ENCODE measurements at places on chromosomes 7 and 10. TPM values are rescaled to one million over a fixed set of nuclear protein-coding genes. Genes with fewer than 3 reads are reported as not detected.

DNA sequence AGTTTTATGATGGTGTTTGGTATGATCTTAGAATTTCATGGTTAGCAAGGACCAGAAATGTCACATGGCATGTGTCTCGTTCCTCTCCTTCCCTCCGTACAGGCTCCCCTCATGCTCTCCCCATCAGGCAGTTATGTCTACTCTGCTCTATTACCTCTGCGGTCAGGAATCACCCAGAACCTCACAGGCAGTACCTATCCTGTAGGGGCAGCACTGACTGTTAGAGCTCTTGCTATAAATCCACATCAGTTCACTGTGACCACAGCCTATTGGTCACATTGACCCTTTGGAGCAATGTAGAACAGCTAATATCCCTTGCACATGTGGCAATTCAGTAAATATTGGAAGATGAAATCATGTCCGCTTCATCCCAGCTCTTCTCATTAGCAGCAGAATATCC lies 151.8 kb downstream of the WNT2 start:
- DNase-seq = no peak
- H3K4me1 ChIP-seq = no peaks in the 10 kb centered on the region
- peaks cover 5% of the 10 kb centered on the region for H3K36me3 ChIP-seq
- H3K4me3 ChIP-seq = no peak overlapping the region
- H3K27ac ChIP-seq = no peak overlapping the region

The TUBB8 gene
- total RNA-seq = not detected

GRCh38 chr7:140685407-140686087 lies 11.0 kb upstream of the NDUFB2 start:
- no peaks in the 10 kb centered on the region for H3K4me1 ChIP-seq
- no peak overlapping the region for H3K27ac ChIP-seq
- H3K27me3 ChIP-seq = no peaks in the 10 kb centered on the region

DNA sequence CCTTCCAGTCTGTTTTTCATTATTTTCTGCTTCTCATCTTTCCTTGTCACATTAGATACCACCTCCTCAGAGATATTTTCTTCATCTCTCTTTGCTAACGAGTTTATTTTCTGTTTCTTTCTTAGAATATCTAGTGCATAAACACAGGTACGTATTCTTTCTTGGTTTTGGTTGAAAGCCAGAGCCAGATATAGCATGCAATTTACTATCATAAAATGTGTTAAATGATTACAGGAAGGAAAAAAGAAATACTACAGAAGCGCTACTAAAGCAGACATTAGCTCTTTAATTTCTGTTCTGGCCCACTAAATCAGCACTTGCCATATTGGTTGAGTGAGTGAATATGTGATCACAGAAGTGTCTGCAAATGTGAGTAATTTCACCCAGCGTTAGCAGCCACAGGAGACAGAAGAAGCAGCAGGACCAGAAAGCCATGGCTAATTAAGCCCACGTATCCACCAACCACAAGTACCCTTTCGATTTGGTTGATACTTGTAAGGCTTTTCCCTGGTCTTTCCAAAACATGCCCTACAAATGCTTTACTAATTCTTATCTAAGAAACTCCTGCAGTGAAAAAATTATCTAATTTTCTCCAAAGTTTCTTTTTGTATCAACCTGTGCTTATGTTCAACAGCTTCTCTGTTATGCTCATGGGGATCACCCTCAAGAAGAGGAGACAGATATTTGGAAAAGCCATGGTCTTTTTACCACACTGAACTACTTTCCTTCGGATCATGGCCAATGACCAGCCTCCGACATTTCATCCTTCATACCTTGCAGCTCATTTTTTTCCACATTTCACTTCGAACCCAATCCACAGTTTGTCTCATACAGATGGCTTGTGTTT lies 23.1 kb upstream of the MACC1 start:
- H3K27me3 ChIP-seq = peaks cover 6% of the 10 kb centered on the region
- no peaks in the 10 kb centered on the region for H3K36me3 ChIP-seq
- H3K27ac ChIP-seq = no peak overlapping the region
- no peak overlapping the region for H3K4me3 ChIP-seq

- H3K36me3 ChIP-seq = no peaks in the 10 kb centered on the region
- H3K27me3 ChIP-seq = no peaks in the 10 kb centered on the region
- no peak for DNase-seq
- no peak overlapping the region for H3K4me3 ChIP-seq
- no peak overlapping the region for H3K27ac ChIP-seq
Measured at GRCh38 chr10:12279281-12279680, 70.1 kb upstream of the CAMK1D start.

DNA sequence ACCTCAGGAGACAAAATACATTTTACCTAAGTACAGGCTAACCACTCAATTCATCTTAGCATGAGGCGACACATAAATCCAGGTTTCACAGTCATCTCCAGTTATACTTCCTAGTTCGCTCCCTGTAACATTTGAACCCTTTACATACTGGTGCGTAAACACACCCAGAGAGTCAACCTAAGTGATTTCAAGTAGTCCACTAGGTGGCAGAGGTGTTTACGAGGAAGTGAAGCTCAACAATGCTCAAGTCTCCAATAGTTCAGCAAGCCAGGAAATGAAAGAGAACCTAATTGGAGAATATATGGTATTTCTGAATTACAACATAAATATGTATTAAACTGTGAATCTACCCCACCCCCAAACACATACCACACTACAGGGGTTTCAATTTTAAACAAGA lies 76.3 kb upstream of the ABCB5 start:
- DNase-seq = no peak
- H3K27me3 ChIP-seq = no peaks in the 10 kb centered on the region
- H3K36me3 ChIP-seq = no peaks in the 10 kb centered on the region
- no peak overlapping the region for H3K4me3 ChIP-seq

- no peaks in the 10 kb centered on the region for H3K36me3 ChIP-seq
- peak overlapping the region; percentile 15 for H3K4me3 ChIP-seq
- peak overlapping the region; percentile 69 for H3K27ac ChIP-seq
- H3K27me3 ChIP-seq = no peaks in the 10 kb centered on the region
- peaks cover 37% of the 10 kb centered on the region for H3K4me1 ChIP-seq
- DNase-seq = no peak
Measured at GRCh38 chr10:15197276-15197675, 28.8 kb upstream of the NMT2 start.

The UCN3 gene
- total RNA-seq = not detected

DNA sequence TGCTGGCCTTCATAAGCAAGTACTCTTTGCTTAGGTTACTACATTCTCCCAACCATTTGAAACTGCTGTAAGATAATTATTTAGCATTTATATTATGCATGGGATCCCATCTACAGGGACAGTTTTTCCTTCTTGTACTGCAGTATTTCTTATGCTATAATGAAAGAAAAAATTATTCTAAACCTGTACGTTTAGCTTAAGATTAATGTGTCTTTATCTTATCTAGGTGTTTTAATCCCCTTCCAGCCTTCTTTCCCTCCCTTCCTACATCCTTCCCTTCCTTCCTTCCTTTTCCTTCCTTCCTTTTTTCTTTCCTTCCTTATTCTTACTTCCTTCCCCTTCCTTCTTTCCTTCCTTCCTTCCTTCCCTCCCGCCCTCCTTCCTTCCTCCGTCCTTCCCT lies 778.3 kb downstream of the CNTNAP2 start:
- H3K4me3 ChIP-seq = no peak overlapping the region
- no peaks in the 10 kb centered on the region for H3K27me3 ChIP-seq
- H3K4me1 ChIP-seq = no peaks in the 10 kb centered on the region
- H3K36me3 ChIP-seq = no peaks in the 10 kb centered on the region

DNA sequence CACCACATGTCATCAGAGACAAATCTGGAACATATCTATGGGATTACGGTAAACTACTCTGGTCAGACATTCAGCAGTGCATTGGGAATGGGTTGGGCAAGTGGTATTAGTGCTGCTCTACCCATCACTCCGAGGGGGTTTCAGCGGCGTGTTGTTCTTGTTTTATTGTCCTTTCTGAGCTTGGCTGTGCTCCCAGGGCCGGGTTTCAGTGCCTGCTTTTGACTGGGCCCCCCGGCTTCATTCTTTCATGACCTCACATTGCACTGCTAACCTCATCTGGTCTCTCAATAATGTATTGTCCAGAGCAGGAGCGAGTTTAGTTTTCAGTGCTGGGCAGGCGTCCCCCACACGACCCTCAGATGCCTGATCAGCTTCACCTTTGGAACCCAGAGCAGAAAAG lies 364.6 kb downstream of the PAXIP1 start:
- H3K27ac ChIP-seq = no peak overlapping the region
- H3K4me3 ChIP-seq = no peak overlapping the region
- H3K4me1 ChIP-seq = no peaks in the 10 kb centered on the region
- DNase-seq = no peak
- no peaks in the 10 kb centered on the region for H3K27me3 ChIP-seq

DNA sequence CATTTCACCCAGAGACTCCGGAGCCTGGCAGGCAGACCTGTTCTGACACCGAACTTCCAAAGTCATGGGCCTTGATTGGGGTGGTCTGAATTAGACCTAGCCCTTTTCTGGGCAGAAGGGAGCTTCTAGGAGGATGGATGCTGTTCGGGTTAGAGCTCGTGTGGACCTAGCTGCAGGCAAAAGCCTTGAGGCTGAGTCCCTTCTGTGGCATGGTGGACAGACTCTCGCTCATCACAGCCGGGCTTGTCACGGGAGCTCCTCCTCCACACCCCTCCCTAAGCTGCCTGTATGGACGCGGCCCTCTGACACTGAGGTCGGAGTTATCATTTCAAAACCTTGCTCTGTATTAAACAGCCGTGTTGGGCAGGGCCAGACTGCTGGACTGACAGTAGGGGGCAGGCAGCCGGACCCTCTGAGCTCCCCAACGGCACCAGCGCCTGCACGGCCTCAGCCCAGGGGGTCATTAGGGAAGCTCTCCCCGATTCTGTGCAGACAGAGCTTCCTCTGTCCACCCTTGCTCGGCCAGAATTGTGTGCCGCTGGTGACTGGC lies 2.2 kb downstream of the IRF5 start:
- no peak overlapping the region for H3K27ac ChIP-seq
- no peaks in the 10 kb centered on the region for H3K36me3 ChIP-seq
- H3K4me1 ChIP-seq = peaks cover 39% of the 10 kb centered on the region
- peak overlapping the region; percentile 83 for H3K4me3 ChIP-seq

DNA sequence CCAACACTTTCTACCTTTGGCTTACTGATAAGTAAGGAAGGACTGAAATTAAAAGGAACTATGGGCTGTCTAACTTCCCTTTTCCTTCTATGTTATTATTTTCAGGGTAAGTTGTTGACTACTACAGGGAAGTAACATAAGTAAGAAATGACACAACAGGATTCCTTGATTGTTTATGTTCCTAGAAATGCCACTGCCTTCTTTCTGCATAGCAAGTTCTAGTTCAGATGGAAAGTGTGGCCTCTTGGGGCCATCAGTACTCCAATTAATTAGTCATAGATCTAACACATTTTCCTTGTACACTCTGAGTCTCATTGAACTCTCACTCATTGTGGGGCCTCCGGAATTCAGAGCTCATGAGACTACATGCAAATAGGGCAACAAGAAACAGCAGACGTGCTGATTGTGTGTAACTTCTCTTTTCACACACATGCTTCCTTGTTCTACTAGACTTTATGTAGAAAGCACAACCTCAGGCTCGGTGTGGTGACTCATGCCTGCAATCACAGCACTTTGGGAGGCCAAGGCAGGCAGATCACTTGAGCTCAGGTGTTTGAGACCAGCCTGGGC lies 35.3 kb upstream of the HIBADH start:
- peak; percentile 23 for DNase-seq
- H3K27me3 ChIP-seq = peaks cover 9% of the 10 kb centered on the region
- no peaks in the 10 kb centered on the region for H3K36me3 ChIP-seq
- H3K27ac ChIP-seq = no peak overlapping the region
- H3K4me1 ChIP-seq = no peaks in the 10 kb centered on the region
- no peak overlapping the region for H3K4me3 ChIP-seq

The OR2A12 gene
- not detected for total RNA-seq

The STEAP4 gene
- total RNA-seq = not detected

The NXPH1 gene
- not detected for total RNA-seq

- no peaks in the 10 kb centered on the region for H3K27me3 ChIP-seq
- H3K4me1 ChIP-seq = no peaks in the 10 kb centered on the region
- no peak for DNase-seq
- no peak overlapping the region for H3K27ac ChIP-seq
- H3K36me3 ChIP-seq = no peaks in the 10 kb centered on the region
Measured at GRCh38 chr7:20354610-20355528, 24.2 kb downstream of the ITGB8 start.

- H3K36me3 ChIP-seq = no peaks in the 10 kb centered on the region
- peaks cover 6% of the 10 kb centered on the region for H3K27me3 ChIP-seq
- no peak overlapping the region for H3K4me3 ChIP-seq
- peak; percentile 21 for DNase-seq
Measured at GRCh38 chr7:99308461-99309074, 17.1 kb upstream of the ARPC1A start.

DNA sequence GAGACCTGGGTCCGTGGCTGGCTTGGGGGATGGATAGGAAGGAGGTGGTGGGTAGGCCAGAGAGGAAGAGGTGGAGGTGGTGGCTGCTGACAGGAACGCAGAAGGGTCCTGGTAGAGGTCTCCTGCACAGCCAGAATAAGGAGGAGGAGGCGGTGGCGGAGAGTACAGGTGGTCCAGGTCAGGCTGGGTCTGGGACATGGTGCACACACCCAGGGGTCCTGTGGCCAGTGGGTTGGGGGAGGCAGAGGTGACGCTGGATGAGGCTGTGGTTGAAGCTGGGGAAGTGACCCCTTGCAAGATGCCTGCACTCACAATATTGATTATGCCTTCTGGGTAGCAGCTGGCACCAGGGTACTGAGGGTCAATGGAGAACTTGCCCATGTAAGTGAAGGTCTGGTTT lies 2.2 kb downstream of the EGR2 start:
- H3K36me3 ChIP-seq = peaks cover 49% of the 10 kb centered on the region
- DNase-seq = no peak
- peaks cover 57% of the 10 kb centered on the region for H3K4me1 ChIP-seq

- DNase-seq = no peak
- H3K4me1 ChIP-seq = no peaks in the 10 kb centered on the region
- H3K27me3 ChIP-seq = peaks cover 3% of the 10 kb centered on the region
- H3K36me3 ChIP-seq = no peaks in the 10 kb centered on the region
- H3K27ac ChIP-seq = no peak overlapping the region
- H3K4me3 ChIP-seq = no peak overlapping the region
Measured at GRCh38 chr7:121109145-121109544, 120.6 kb downstream of the CPED1 start.

The ATOH7 gene
- total RNA-seq = not detected

The CFAP46 gene
- total RNA-seq = not detected

The SAMD9L gene
- total RNA-seq = 19.1 TPM

The ASAH2 gene
- total RNA-seq = 3.3 TPM

The MBL2 gene
- total RNA-seq = not detected

DNA sequence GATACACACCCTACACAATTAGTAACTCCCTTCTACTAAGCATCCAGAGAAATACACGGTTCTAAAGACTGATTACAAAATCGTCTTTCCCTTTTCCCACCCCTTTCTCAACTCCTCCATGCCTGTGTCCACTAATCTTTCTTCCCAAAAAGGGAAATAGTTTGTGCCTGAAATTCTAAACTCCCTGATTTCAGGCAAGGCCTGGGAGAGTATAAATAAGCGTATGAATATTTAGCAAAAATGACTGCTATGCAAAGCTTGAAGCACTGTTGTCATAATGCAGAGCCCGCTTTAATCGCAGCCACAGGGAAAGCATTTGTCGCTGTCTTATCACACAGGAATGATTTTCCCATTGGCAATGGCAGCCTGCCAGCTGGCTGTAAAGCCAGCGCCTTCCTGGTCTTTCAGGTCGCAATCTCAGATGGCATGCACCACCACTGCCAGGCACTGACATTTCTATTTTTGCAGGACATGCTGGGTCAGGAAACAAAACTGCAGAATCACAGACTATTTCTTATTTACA lies 142.9 kb upstream of the PCGF5 start:
- H3K27ac ChIP-seq = no peak overlapping the region
- peaks cover 2% of the 10 kb centered on the region for H3K36me3 ChIP-seq
- DNase-seq = no peak
- H3K4me3 ChIP-seq = no peak overlapping the region

The RAB19 gene
- 13.3 TPM for total RNA-seq

The SERPINE1 gene
- 0.12 TPM for total RNA-seq

The SAP25 gene
- 11.4 TPM for total RNA-seq
